T follicular helper cell (primary cell): ENCODE measurements at places on chromosomes 7 and 10.

GRCh38 chr7:33762151-33762910, 143.0 kb upstream of the BMPER start:
- no peak for DNase-seq

DNA sequence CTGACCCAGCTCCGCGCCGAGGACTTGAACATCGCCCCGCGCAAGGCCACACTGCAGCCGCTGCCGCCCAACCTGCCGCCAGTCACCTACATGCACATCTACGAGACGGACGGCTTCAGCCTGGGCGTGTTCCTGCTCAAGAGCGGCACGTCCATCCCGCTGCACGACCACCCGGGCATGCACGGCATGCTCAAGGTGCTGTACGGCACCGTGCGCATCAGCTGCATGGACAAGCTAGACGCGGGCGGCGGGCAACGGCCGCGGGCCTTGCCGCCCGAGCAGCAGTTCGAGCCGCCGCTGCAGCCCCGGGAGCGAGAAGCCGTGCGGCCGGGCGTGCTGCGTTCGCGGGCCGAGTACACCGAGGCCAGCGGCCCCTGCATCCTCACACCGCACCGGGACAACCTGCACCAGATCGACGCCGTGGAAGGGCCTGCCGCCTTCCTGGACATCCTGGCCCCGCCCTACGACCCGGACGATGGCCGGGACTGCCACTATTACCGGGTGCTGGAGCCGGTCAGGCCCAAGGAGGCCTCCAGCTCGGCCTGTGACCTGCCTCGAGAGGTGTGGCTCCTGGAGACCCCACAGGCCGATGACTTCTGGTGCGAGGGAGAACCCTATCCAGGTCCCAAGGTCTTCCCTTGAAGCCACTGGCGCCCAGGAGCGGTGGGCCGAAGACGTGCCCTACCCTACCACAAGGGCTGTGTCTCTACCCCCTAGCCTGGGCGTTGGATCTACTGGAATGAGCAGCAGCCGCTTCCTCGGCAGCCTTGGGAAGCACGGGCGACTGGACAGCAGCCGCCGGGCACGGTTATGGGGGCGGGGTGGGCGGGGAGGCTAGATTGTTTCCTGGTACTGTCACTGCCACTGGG, 945 bp downstream of the ADO start:
- no peak for DNase-seq

DNA sequence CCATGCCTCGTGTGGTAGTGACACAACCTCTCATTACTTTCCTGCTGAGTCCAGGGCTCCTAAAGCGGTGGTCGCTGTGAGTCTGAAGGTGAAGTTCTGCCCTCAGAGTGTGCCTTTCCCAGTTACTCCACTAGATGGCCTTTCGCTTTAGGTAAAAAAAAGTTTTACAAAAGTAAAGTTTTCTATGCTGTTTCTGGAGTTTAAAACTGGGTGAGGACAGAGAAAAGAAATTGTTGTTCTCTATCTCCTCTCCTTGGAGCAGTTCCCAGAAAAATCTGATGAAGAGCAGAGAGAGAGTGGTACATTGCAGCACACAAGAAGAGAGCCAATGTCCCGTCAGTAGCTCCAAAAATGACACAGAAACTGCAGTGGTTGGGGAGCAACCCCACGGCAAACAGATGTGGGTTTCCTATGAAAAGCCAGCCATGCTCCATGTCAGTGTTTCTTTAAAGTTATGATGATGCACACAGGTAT, 257.1 kb downstream of the GLI3 start:
- no peak for DNase-seq

DNA sequence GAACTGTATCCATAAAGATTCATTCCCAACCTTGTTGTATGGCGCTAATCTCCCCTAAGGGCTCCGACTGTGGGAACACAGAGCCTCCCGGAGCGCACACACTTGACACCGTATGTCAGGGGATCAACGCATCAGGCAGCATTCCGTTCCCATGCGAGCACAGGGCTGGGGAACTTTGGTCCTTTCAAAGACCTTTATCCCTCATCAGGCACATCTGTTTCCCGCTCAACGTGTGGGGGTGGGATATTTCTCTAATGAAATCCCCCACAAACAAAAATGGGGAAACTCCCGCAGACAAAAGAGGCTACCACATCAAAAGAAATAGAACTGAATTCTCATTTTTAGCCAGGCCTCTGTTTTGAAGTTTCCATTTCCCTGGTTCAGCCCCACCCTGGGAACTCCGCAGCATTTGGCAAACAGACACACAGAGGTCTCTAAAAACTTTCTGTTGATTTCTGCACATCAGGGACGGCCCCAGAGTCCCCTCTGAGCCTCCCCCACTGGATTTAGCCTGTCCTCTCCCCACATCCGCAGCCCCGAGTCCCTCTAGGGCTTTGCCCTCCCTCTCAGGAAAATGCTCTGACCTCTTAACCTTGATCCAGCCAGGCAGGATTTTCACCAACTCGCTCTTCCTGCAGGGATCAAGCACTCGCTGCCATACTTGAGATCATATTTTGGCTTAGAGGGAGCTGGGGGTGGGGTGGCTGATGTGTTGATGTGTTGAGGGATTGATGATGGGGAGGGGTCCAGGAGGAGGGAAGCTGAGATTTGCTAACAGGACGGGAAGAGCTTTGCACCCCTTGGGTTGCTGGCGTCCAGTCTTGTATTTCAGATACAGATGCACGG, 6.6 kb downstream of the CPA5 start:
- DNase-seq: no peak

- DNase-seq: no peak
Observed at GRCh38 chr10:130778166-130778545, 533.4 kb downstream of the TCERG1L start.

GRCh38 chr10:6273351-6273750, 70.6 kb downstream of the PFKFB3 start:
- DNase-seq: no peak

DNA sequence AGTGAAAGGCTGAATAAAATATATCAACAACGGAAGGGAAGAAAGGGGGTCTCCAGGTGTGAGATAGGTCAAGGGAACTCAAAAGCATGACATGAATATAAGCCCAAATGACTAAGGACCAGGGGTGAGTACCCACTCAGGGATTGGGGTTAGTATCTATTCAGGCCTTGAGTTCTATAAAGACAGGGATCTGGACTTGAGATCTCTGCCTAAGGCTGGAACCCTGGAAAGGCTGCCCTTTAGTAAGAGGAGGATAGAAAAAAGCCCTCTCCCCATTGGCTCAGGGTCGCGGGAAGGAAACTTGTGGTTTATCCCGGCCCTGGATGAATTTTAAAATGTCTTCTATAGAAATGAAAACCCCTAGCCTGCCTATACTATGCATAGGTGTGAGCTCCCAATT, 2.4 kb upstream of the ITPRIP start:
- no peak for DNase-seq
